Stimulated activated CD4-positive, alpha-beta T cell treated with anti-CD3 and anti-CD28 coated beads, Interleukin-2, amount 100 ng/mL, for 48 hours (primary cell): ENCODE measurements at places on chromosomes 1 and 21.

GRCh38 chr1:37151789-37152188, 117.5 kb upstream of the GRIK3 start:
- DNase-seq: no peak

DNA sequence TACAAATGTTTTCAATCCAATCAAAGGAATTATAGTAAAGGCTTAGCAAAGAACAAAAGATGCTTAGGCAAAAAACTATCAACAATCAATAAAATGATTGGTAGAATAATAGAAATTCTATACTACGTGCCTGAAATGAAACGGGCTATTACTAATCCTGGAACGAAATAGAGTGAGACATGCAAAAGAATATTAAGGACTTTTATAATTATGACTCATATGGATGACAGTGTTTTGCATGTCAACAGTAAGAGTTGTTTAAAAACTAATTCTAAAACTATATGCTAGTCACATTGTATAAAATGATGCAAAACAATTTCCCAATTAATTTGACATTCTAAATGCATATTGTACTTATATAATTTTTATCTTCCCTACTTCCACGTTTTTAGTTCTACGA, 35.6 kb downstream of the LRRIQ3 start:
- DNase-seq: no peak

DNA sequence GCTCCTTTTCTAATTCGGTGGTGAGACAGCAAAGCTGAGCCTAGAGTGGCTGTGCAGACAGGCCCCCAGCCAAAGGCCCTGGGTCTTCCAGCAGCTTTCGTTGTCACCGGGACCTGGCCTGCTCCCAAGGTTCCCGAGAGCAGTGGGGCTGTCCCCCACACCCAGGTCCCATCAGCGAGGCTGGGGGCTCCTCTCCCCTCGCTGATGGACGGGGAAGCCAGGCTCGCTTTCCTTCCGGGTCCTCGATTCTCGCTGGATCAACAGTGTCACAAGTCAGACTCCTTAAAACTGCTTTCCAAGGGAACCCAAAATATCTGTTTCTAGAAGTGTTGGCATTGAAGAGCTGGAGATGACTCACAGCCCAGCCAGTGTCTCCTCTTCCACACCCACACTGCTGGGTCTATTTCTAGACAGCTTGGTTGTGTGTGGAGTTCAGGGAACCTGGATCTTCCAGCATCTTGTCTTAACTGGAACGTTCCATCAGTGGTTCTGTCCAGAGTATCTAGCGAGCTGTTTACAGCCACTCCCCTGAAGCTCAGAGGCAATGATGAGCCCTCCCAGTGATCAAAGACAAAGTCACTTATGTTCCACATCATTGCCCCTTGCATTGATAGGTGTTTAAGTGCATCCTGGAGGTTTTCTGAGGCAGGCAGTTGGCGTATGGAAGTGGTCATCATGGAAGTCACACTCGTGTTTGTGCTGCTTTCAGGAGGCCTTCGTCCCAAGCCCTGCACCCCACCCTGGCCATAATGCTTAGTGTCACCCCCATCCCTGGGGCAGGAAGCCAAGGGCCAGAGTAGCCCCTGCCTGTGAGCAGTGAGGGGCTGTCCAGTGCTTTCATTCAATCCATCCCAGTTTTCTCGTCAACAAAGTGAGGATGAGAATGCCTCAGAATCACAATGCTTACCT, 35.2 kb downstream of the RRP1 start:
- DNase-seq: no peak

DNA sequence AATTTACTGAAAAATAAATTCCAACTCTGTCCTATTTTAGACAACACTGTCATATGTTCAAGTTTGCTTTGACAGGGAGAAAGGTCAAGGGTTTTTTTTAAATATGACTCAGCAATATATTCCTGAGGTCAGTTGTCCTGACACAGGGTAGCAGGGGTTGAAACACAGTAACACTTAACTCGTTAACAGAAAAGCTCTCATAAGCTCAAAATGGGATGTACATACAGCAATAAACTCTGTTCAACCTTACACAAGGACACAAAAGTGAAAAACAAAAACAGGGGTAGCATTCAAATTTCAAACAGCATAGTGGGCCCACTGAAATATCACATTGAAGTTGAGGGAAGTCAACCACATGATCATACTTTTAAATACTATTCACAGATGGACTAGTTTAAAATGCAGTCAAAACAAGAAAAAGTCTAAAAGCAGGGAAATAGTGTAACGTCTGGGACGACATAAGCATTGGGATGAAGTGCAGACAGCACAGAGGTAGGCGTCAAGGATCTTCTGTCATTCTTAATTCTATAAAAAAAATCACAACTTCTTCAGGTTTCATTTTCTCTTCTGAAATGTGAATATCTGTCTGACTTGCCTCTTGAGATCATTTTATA, 89.9 kb downstream of the SLC44A5 start:
- no peak for DNase-seq

DNA sequence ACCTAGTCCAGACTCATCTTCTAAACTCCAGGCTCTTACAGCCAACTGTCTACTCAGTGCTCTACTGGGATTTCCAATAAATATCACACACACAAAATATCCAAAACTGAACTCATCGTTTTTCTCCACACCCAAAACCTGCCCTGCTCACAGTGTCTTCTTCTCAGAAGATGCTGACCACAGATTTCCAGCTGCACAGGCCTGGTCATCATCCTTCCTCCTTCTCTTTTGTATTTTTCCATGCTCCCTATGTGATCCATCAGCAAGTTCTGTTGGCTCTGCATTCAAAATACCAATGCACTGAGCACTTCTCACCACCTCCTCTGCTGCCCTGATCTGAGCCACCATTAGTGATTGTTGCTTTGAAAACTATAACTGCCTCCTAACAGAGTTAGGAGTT, 159.5 kb upstream of the KAZN start:
- no peak for DNase-seq
